ENCODE measurements at places on chromosomes 5 and 9. TPM values are rescaled to one million over a fixed set of nuclear protein-coding genes. Genes with fewer than 3 reads are reported as not detected.

Gene ROPN1L
- total RNA-seq, result 1.8 TPM

Gene ENTR1
- 52.8 TPM for total RNA-seq

Gene SLC36A2
- not detected for total RNA-seq

Gene LCN10
- not detected for total RNA-seq

Gene CCL21
- not detected for total RNA-seq

Gene INSL6
- total RNA-seq, result not detected

Gene PCDH12
- total RNA-seq, result 0.29 TPM

Gene GCNT1
- total RNA-seq, result 64.5 TPM

Gene TUSC1
- 6.9 TPM for total RNA-seq

Gene RANBP17
- 30.7 TPM for total RNA-seq

Gene FAM221B
- not detected for total RNA-seq

Gene SMIM33
- total RNA-seq, result not detected

Gene ACTBL2
- 3.2 TPM for total RNA-seq

Gene SPINK4
- total RNA-seq, result not detected

Gene PRXL2C
- total RNA-seq, result 13.1 TPM

Gene FOXD4L3
- not detected for total RNA-seq

Gene C9orf153
- total RNA-seq, result not detected

Gene SCAI
- total RNA-seq, result 6.6 TPM

Gene IFNA1
- total RNA-seq, result not detected

Gene EGFLAM
- total RNA-seq, result 4.3 TPM

Gene PCDH1
- total RNA-seq, result not detected

Gene ARHGEF37
- 0.89 TPM for total RNA-seq

Gene PCDHB9
- 0.18 TPM for total RNA-seq

Gene GGTA1
- not detected for total RNA-seq

Gene EIF4E1B
- not detected for total RNA-seq

Gene TAF9
- total RNA-seq, result 97.7 TPM

Gene GMCL2
- not detected for total RNA-seq
